Regular cardiac myocyte (primary cell): ENCODE measurements at places on chromosomes 12 and 14. TPM values are rescaled to one million over a fixed set of nuclear protein-coding genes. Genes with fewer than 3 reads are reported as not detected.

Gene CPNE6
- not detected in 2 replicates for total RNA-seq

Gene SCN8A
- 3.5 and 7.6 TPM in 2 replicates for total RNA-seq

Gene EMP1
- 46.8 and 150 TPM in 2 replicates for total RNA-seq

Gene ADCY4
- total RNA-seq = 5.6 and 15.5 TPM in 2 replicates

Gene IGFBP6
- total RNA-seq = 561 and 1,794 TPM in 2 replicates

Gene OR6C2
- total RNA-seq = not detected in 2 replicates

Gene CCDC38
- under 0.01 TPM in 2 replicates for total RNA-seq

Gene DAO
- total RNA-seq = not detected in 2 replicates
